ENCODE measurements at places on chromosomes 5 and 9. TPM values are rescaled to one million over a fixed set of nuclear protein-coding genes. Genes with fewer than 3 reads are reported as not detected.

The QRFP gene
- 0.50 TPM for polyA plus RNA-seq

The ANKRD31 gene
- polyA plus RNA-seq, result 0.40 TPM

The ZNF454 gene
- 5.9 TPM for polyA plus RNA-seq

The PCA3 gene
- 0.40 TPM for polyA plus RNA-seq

The PCDHA9 gene
- polyA plus RNA-seq, result not detected

The ANKRD34B gene
- polyA plus RNA-seq, result 0.26 TPM

The ADAMTSL1 gene
- polyA plus RNA-seq, result 11.3 TPM

The IFNA2 gene
- not detected for polyA plus RNA-seq

The PCDHB5 gene
- 8.1 TPM for polyA plus RNA-seq

The ANXA2R gene
- 1.2 TPM for polyA plus RNA-seq

The PDE8B gene
- 7.3 TPM for polyA plus RNA-seq

The CLPTM1L gene
- polyA plus RNA-seq, result 141 TPM

The UAP1L1 gene
- 3.5 TPM for polyA plus RNA-seq

The LPAR1 gene
- polyA plus RNA-seq, result 25.5 TPM

The ZNF622 gene
- 25.9 TPM for polyA plus RNA-seq

The SCGB3A2 gene
- polyA plus RNA-seq, result not detected

The GFI1B gene
- 1.3 TPM for polyA plus RNA-seq

The PCDHB7 gene
- polyA plus RNA-seq, result 4.7 TPM

The MCC gene
- 31.6 TPM for polyA plus RNA-seq

The PTPN3 gene
- polyA plus RNA-seq, result 51.3 TPM

The MEIKIN gene
- polyA plus RNA-seq, result not detected

The ZNF608 gene
- 58.7 TPM for polyA plus RNA-seq

The POLR3G gene
- 1.8 TPM for polyA plus RNA-seq

The TMEM8B gene
- 21.5 TPM for polyA plus RNA-seq

The BARX1 gene
- polyA plus RNA-seq, result 0.10 TPM
